ENCODE measurements at places on chromosomes 13 and 19. TPM values are rescaled to one million over a fixed set of nuclear protein-coding genes. Genes with fewer than 3 reads are reported as not detected.

DNA sequence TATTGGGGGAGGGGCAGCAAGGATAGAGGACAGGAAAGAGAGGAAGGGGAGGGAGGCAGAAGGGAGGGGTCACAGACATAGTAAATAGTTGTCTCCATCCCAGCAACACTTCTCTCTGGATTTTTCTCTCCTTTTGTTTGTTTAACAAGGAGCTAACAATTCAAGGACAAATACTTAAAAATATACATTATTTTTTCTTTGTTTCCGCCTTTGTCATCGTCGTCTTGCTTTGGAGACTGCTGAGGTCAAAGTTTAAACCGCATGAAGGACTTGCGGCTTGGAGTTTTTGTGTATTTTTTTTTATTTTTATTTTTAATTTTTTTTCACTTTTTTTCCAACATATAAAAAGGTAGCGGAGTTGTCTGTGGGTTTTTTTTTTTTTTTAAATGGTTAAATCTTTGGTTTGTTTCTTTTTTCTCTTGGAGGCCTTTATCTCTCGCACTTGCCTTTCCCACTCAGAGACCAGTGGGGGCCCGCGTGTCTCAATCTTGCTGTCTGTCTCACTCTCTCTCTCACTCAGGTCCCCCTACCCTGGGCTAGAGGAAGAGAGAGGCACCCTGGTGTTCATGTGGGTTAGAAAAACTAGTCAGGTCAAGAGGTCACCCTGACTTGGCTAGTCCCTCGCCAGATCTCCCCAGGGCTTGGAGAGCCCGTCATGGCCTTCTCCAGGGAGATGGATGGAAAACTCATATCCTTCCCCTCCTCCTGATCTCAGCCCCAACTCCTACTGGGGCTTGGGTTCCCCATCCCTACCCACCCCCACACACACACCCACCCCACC, 11.0 kb downstream of the ZNF574 start:
- no peak for DNase-seq

DNA sequence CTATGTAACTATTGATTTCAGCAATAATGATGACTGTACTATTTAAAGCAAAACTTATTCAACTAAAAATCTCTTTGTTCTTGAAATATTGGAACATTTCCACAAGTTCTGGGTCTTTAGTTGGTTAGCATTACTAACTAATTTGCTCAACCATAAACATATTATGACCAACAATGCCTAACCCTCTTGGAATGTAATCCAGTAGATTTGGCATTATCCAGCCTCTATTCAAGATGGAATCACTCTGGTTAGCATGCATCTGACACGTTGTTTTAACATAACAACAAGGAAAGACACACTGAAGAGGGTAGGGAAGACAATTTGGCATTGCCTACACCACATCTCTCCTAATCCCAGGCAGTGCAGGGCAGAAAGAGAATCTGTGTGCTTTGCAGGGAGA, 941.3 kb upstream of the PCDH20 start:
- no peak for DNase-seq

GRCh38 chr19:49324801-49325576, at the start of gene SLC6A16:
Gene SLC6A16 (minus strand): TSS chr19:49325191. CDS start chr19:49311347, 13,844 bp downstream.
- DNase-seq, result no peak

DNA sequence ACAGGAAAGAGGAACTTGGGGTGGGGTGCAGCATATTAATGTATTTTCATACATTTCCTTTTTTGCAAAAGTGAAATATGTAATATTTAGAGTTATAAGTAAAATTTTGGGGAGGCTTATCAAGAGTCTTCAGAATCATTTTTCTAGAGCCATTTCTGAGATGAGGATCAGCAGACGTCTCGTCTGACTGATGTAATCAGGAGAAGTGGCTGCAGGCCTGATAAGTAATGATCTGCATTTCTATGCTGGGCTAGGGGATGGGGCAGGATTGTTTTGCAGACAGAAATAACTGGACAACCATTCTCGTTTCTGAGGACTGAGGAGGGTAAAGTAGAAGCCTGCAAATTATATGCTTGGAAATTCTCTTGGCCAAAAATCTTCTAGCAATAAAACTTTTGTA, 89.2 kb upstream of the ARGLU1 start:
- DNase-seq, result no peak

Gene CRLF1
- 11.6 TPM for polyA plus RNA-seq
